Right atrium auricular region (tissue), 2 donors: ENCODE measurements at places on chromosomes 4 and X. TPM values are rescaled to one million over a fixed set of nuclear protein-coding genes. Genes with fewer than 3 reads are reported as not detected.

DNA sequence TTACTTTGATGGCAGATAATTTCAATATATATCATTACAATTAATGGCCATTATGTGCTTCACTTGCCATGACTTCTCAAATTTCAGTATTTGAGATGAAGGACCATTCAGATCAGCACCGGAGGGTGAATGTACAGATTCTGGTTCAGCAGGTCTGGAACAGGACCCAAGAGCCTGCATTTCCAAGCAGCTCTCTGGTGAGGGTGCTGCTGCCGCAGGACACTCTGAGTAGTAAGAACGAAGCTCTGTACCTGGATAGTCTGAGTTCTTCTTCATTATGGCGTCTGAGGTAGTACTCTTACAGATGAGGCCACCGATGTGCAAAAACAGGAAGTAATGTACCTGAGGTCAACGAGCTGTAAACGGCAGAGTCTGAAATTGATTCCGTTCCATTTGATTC, 228.2 kb downstream of the FBXW7 start:
- DNase-seq, result no peak

DNA sequence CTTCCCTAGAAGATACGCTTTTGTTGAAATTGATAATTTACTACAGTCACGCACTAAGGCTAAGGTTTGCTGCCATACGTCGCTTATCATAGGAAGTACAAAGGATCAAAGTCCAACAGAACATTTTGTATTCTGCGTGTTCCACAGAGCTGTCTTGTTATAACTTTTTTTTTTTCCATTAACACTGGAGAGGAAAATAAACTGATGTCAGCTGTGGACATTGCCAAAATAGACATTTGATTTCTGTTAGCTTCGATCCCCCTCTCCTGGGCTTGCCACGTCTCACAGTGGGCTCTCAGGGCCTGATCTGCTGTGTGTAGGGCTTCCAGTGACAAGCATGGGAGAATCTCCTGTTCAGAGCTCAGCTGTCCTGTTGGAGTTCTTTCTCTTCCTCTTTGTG, 93.3 kb downstream of the SPATA18 start:
- DNase-seq, result no peak

GRCh38 chr4:94561249-94562024, 109.7 kb downstream of the PDLIM5 start:
- no peak for DNase-seq

GRCh38 chrX:129360175-129360574, 163.1 kb downstream of the SMARCA1 start:
- DNase-seq, result no peak

DNA sequence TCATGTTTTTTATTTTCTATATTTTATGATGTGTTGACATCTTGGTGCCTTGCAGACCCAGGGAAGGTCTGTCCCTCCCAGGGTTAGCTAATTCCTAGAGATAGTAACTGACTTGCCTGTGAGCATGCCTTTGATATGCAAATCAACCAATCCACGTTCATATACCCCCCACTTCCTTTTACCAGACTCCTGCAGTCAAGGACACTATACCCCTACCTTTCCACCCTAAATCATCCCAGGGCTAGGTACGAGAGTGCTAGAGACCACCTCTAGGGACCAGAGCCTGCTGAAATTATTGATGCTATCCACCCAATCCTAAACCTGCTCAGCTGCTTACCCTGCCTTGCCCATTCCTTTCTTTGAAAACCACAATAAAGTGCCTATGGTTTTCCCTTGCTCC, 7.5 kb upstream of the PHEX start:
- no peak for DNase-seq

- no peak for DNase-seq
Measured at GRCh38 chrX:78603908-78604307, 55.2 kb downstream of the RTL3 start.

GRCh38 chr4:55358668-55359067, 12.6 kb downstream of the SRD5A3 start:
- DNase-seq, result no peak

GRCh38 chrX:150364347-150365050, 1.4 kb downstream of the MAMLD1 start:
- no peak for DNase-seq

DNA sequence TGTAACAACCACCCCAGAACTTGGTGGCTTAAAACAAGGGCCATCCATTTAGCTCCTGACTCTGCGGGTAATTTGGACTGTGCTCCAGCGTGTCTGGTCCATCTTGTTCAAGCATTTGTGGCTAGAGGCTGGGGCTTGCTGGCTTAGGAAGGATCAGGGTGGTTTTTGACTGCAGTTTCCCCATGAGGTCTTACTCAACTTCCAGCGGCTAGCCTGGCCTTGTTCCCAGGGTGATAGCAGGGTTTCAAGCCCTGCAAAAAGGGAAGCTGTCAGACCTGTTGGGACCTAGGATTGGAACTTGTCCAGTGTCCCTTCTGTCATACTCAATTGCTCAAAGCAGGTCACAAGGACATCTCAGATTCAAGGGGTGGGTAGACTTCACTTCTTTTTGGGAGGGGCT, 205.9 kb downstream of the STIM2 start:
- DNase-seq, result peak; percentile 57

GRCh38 chr4:113435893-113436292, 325.6 kb downstream of the CAMK2D start:
- peak; percentile 83 for DNase-seq

DNA sequence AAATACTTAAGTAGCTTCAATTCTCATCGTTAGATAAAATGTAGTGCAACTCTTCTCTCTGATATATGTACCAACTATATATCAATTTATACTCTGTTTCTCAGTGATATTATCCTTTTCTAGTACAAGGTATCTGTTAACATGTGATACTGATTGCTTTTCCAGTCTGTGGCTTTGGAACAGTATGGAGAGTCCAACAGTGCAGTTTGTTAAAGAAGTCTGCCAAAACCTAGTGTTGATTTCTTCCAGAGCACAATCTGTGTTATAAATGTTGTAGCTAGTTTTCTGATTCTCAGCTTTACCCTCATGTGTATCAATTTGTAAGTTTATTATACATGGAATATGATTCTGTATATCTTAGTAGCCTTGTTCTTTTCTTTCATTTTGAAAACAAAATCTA, 465.0 kb downstream of the IL15 start:
- DNase-seq, result no peak

DNA sequence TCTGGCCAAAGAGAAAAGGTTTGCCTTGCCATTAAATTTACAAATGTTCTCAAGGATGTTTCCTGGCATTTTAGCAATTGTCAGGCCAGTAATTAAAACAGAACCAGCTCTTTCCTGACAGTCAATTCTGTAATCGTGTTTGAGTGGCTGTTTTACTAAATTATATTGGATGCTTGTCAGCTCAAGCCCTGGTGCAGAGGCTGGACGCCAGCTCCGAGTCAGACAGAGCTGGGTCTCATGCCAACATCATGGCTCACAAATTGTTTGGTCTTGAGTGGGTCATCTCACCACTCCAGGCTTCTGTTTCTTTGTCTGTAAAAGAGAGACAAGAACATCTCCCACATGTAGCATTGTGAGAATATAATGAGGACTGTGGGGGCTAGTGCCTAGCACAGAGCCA, 190.3 kb upstream of the PSAPL1 start:
- DNase-seq, result no peak

DNA sequence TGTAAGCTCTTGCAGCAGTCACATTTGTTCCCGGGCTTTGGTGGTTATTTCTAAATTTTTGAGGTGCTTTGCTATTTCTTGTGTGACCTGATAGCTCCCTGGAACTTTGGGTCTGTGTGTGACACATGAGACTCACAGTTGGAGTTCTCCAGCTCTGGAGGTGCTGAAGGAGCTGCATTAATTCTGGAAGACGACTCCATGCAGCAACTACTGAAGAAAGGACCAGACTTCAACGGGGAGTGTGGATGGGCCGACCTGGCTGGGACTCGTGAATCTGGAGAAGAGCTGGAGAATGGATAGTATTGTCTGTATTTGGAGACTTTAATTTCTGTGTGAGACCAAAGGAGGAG, 1.5 kb downstream of the MRFAP1 start:
- no peak for DNase-seq

- DNase-seq, result no peak
Measured at GRCh38 chr4:20422398-20422797, 170.7 kb downstream of the SLIT2 start.

DNA sequence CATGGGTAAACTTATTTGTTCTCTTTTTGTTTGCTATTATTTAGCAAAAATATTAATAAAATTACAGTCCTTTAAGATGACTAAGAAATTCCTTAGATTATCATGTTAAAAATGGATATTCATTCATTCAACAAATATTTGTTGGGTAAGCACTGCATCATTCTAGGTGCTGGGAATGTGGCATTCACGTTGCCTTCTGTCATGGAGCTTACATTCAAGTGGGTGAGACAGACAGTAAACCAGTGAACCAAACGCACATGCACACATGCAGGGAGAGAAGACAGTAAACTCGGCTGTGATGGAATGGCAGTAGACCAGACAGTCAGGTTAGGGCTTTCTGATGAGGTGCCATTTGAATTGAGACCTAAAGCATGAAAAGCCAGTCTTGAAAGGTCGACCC, 91.8 kb downstream of the STOX2 start:
- no peak for DNase-seq

GRCh38 chr4:69849969-69850368, 10.0 kb downstream of the SULT1E1 start:
- no peak for DNase-seq

DNA sequence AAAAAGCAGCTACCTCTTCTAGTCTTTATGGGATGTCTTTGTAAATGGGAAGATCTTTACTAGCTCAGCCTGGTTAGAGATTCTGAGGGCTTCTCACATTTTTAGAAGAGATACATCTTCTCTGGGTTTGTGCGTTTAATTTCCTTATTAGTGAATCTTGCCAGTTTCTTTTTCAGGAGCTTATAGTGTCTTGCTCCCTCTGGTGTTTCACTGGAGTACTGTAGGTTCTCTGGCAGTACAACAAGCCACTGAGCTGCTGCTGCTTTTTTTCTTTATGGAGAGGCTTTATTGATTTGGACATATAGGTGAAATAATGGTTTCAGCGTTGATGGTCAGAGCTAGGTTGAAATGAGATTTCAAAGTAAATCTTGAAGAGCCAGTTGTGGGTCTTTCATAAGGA, 82.9 kb downstream of the LAS1L start:
- DNase-seq, result no peak

DNA sequence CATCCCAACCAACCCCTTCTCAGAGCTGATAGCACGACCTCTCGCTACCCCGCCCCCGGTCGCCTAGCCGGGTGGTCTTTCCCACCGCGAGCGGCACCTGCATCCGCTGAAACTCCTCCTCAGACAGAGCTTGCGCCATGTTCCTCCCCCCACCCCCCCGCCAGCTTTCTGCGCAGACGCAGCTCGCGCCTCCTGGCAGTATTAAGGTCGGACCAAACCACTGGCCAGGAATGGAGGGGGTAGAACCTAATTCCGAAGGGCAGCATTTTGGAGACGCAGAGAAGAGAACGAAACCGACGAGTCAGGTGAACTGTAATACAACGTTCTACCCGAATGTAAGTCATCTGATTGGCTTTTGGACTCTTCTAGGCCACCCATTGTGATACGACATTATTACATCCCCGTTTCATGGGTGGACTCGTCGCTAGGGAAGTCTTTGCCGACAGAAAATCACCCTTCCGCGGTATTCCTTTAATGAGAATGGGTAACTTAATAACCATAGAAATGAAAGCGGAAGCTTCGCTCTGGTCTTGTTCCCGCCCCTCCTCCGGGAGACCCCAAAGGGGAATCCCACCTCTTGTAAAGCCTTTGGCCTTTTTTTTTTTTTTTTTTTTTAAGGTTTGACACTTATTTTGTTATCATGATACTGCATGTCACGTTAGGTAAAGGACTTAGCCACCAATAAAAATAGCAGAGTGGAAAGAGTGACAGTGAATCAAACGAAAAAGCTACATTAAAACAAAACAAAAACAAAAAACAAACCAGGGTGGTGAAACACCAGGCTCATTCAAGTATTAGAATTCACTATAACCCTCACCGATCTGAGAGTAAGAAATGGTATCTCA, at the start of gene GRIPAP1:
Gene GRIPAP1, minus strand, starts transcription at position 174 of the 845 bp plus-strand sequence. Its CDS starts 35 bp downstream, at position 139.
- peak; percentile 65 for DNase-seq

DNA sequence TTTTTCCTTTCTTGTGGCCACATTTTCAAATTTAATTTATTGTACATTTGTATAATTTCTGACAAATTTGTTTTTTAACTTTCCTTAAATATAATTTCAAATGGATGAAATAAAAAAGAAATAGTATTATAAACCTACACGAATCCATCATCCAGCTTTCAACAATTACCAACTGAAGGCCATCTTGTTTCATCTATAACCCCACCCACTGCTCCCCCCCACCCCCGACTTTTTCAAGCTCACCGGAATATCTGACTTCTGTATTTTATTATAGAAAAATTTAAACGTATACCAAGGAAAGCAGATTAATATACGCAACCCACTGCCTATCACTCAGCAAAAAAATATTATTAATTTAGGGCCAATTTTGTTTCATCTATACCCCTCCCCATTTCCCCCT, 1.1 kb downstream of the MORF4L2 start:
- DNase-seq, result no peak

DNA sequence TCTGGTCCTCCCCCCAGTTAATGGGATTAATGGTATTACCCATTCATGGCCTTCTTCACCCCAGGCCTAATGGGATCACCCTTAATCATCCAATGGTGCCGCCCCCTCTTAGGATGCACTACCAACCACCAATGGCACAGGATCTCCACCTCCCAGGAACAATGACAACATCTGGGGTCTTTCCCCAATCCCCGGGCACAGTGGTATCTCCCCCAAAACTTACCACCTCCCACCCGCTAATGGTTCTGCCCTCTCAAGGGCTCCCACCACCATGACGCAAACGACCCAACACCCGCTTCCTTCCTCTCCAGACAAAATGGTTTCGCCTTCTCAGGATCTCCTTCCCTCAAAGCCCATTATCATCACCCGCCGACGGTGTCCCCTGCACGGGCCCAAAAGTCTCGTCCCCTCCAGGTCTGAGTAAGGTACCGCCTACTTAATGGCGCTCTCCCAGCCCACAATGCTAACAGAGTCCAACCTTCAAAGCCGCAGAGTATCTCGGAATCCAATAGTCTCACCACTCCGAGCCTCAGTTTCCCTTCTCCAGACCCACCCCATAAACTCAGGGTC, 458 bp downstream of the GRIPAP1 start:
- DNase-seq, result no peak

GRCh38 chr4:156322592-156322991, 368.9 kb upstream of the CTSO start:
- DNase-seq, result no peak

DNA sequence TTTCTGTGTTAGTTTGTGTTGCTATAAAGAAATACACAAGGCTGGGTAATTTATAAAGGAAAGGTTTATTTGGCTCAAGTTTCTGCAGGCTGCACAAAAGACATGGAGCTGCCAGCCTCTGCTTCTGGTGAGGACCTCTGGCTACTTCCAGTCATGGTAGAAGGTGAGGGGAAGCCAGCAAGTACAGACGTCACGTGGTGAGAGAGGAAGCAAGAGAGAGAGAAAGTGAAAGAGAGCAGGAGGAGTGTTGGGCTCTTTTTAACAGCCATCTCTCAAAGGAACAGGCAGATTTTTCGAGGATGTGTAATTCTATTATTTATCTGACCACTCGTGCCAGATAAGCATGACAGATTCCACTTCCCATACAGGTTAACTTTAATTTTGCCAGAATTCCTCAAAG, 1199.1 kb downstream of the ADGRL3 start:
- DNase-seq, result no peak

- DNase-seq, result no peak
Measured at GRCh38 chr4:19735012-19735411, 516.7 kb upstream of the SLIT2 start.

The NEUROG2 gene
- not detected for total RNA-seq

The STOX2 gene
- 18.5 TPM for total RNA-seq

The ZCCHC12 gene
- total RNA-seq, result 0.19 TPM

The PPP3CA gene
- total RNA-seq, result 15.7 TPM

The MAGEA1 gene
- total RNA-seq, result not detected

The FGFBP1 gene
- total RNA-seq, result 0.94 TPM

The ELOVL6 gene
- 1.1 TPM for total RNA-seq
